ENCODE measurements at places on chromosomes 4 and X.

DNA sequence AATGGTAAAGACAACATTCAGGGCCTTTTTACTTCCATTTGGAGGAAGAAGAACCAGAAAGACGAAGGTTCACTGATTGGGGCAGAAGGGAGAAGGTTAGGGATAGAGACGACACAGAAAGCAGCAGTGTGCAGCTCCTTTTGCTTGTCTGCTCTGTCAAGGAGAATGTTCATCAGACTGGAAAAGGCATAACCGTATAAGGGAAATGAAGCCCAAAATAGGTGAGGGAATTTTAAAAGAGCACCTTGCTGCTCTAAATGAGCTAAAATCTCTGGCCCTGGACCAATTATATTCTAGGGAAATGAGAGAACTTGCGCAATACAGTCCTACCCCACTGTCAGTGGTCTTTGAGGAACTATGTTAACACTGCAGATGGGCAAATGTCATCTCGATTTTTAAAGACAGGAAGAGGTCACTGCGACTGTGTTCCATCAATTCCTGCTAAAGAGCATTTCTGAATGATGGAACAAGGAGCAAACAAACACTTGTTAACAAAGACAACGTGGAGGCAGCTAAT is 909.8 kb upstream of the FTHL17 start:
- DNase-seq: no peak

- DNase-seq: no peak
These were observed 786 bp upstream of the ZFX start for GRCh38 chrX:24148535-24149350.

- DNase-seq: no peak
These were observed 66.0 kb downstream of the UBE2K start for GRCh38 chr4:39763714-39764572.

GRCh38 chrX:123422875-123423274 is 238.8 kb downstream of the GRIA3 start:
- peak; percentile 25 for DNase-seq

DNA sequence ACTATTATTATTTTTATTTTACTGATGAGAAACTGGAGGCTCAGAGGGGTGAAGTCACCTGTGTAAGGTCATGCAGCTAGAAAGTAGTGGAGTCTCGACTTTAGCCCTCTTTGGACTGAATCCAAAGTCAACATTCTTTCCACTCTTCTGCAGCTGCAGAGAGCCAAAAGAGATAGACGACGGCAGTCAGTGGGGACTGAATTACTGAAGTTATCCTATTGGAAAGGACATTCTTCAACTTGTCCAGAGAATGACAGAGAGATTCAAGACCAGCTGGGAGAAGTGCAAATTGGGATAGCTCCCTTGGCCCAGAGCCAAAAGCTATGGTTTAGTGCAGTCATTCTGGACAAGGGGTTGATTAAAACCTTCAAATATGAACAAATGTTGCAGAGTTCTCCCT is 42.5 kb downstream of the VGLL1 start:
- no peak for DNase-seq

DNA sequence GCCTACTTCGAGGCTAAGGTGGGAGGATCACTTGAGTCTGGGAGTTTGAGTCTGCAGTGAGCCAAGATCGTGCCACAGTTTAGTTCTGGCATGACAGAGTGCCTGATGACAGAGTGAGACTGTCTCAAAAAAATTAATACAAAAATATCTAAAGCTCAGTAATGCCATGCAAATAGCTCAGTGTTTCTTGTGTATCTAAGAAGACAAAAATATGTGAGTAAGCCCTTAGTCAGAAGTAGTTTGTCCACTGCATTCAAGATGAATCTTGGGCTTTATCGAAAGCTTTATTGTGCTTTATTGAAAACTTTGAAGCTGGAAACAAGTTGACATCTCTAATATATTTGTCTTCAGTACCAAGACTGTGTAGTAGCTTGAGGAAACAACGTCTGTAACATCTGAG is 115.9 kb downstream of the GPAT3 start:
- DNase-seq: no peak

GRCh38 chr4:24094726-24095125 is 204.9 kb upstream of the PPARGC1A start:
- DNase-seq: no peak

GRCh38 chr4:176525576-176525975 is 205.8 kb downstream of the SPCS3 start:
- DNase-seq: no peak

- DNase-seq: no peak
These were observed 86.3 kb downstream of the GPRIN3 start for GRCh38 chr4:89221167-89221867.

DNA sequence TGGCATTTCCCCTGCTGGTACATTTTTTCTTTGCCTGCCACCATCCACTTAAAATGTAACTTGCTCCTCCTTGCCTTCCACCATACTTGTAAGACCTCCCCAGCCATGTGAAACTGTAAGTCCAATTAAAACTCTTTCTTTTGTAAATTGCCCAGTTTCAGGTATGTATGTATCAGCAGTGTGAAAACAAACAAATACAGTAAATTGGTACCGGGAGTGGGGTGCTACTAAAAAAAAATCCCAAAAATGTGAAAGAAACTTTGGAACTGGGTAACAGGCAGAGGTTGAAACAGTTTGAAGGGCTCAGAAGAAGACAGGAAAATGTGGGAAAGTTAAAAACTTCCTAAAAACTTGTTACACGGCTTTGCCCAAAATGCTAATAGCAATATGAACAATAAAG is 16.3 kb downstream of the ARHGEF9 start:
- DNase-seq: no peak

DNA sequence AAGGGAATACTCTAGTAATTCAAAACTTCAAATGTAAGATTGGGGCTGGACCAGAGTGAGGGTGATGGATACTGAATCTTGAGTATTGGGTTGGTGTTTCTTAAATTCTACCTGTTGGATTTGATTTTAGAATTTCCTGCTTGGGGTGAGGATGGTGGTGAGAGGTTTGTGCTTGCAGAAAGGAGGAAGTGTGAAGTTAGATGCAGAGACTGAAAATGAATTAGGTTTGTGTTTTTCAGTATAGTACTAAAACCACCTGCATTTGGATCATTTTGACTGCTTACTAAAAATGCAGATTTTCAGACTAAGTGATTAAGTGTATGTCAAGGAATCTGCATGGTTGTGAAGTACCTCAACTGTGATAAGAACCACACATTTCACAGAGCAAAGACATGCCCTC is 131.5 kb upstream of the CENPE start:
- DNase-seq: no peak

GRCh38 chr4:163343604-163344146 is at the start of gene NPY5R:
Gene NPY5R, plus strand, starts transcription at chr4:163343892. Its CDS starts 6,382 bp downstream, at chr4:163350274.
- no peak for DNase-seq

DNA sequence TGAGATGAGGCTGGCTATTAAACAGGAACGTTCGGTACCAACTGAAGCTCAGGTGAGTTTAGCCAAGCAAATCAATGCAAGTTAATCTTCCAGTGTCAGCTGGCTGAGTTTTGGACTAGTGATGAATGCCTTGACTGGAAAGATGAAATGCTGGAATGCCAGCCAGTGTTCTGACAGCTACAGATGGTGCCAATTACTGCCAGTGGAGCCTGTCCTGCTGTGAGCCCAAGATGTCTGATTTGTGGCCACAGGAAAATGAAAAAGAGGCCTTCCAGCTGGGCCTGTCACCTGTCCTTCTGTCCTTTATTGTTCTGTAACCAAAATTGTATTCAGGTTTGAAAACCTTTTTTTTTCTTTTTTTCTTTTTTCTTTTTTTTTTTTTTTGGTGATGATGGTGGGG is 223.1 kb downstream of the AFF2 start:
- no peak for DNase-seq

DNA sequence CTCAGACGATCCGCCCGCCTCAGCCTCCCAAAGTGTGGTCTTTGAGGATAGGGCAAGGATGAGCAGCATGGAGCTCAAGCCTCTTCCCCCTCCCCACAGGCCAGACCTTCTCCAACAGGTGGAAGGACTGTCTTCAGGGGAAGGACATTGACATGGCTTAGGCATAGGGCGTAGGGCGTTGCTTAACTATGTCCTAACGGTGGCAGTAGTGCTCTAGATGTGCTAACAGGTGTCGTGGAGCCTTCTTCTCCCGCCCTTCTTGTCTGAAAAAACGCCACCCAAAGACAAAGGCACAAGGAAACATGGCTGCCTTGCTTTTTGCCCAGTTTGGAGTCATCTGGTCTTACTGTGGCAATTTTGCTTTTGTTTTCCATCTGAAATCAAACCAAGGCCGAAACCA is 219.8 kb downstream of the OR13H1 start:
- no peak for DNase-seq

DNA sequence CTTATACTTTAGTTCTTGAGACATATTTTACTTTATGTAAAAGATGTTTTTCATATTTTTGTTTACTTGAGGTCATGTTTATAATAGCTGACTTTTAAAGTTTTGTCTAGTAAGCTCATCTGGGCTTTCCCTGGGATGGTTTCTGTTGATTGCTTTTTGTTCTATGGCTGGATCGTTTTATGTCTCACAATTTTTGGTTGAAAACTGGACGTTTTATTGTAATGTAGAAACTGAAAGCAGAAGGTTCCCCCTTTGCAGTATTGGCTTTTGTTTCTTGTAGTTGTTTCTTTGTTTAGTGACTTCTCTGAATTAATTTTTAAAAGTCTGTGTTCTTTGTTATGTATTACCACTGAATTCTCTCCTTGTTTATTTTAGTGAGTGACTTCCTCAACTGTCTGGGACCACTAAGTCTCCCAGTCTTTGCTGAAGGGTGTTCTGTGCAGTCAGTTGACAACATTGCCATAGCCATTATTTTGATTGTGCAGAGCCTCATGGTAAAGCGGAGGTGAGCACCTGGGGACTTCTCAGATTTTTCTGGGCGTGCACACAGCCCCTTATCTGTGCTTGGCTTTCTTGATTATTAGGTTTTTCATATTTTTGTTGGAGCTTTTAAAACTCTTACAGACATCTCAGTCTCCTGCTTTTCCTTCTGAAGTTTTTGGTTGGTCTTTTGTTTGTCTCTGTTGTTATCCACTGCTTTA is 31.0 kb downstream of the KDM6A start:
- no peak for DNase-seq

GRCh38 chr4:183099537-183100297 is 660 bp downstream of the WWC2 start:
- peak; percentile 70 for DNase-seq

DNA sequence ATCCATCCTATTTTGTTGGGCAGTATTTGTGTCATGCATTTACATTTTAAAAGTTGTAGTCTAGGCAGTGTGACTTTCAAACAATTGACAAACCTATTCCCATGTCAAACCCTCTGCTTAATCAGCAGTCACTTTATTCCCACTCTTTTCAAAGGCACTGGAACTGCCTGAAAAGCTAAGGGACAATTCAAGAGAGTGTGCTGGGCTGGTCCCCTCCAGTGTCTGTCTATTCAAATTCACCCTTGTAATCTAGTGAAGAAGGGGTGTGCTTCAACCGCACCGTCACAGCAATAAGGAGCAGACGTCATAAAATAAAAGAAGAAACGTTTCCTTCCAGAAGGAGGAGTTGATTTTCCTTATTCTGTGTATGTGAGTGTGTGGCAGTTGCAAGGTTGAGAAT is 197.0 kb upstream of the MAD2L1 start:
- no peak for DNase-seq

- no peak for DNase-seq
These were observed 365.0 kb downstream of the PPP3CA start for GRCh38 chr4:100982345-100982744.

GRCh38 chrX:154840856-154841255 is 6.4 kb upstream of the SMIM9 start:
- DNase-seq: peak; percentile 46

GRCh38 chrX:119501511-119502148 is 33.4 kb downstream of the SLC25A5 start:
- DNase-seq: no peak

GRCh38 chrX:68588602-68589371 is 58.7 kb upstream of the STARD8 start:
- DNase-seq: no peak

GRCh38 chr4:90727938-90728337 is 600.7 kb downstream of the CCSER1 start:
- no peak for DNase-seq

DNA sequence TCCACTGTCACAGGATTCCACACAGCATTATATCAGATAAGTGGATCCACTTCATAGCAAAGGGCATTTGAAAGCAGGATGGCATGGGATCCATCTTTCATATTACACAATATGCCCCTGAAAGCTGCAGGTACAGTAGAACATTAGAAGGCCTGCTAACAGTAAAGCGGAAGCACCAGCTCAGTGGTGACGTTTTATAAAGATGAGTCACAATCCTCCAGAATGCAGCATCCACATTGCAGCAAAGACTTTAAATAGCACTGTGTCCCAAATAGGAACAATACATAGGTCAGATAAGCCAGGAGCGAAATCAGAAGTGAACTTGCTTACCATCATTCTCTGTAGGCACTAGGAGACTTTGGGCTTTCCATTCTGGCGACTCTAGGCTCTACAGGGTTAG is 609.5 kb upstream of the FAT1 start:
- no peak for DNase-seq

GRCh38 chr4:110104661-110105060 is 93.8 kb downstream of the ELOVL6 start:
- no peak for DNase-seq

DNA sequence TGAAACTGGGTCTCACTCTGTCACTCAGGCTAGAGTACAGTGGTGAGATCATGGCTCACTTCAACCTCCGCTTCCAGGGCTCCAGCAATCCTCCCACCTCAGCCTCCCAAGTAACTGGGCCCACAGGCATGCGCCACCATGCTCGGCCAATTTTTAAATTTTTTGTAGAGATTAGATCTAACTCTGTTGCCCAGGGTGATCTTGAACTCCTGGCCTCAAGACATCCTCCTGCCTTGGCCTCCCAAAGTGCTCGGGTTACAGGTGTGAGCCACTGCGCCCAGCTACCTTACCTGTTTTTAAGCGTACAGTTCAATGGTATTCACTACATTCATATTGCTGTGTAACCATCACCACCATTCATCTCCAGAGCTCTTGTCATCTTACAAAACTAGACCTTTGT is 41.5 kb downstream of the ING2 start:
- no peak for DNase-seq

GRCh38 chr4:24888475-24889344 is 24.1 kb downstream of the CCDC149 start:
- DNase-seq: no peak

DNA sequence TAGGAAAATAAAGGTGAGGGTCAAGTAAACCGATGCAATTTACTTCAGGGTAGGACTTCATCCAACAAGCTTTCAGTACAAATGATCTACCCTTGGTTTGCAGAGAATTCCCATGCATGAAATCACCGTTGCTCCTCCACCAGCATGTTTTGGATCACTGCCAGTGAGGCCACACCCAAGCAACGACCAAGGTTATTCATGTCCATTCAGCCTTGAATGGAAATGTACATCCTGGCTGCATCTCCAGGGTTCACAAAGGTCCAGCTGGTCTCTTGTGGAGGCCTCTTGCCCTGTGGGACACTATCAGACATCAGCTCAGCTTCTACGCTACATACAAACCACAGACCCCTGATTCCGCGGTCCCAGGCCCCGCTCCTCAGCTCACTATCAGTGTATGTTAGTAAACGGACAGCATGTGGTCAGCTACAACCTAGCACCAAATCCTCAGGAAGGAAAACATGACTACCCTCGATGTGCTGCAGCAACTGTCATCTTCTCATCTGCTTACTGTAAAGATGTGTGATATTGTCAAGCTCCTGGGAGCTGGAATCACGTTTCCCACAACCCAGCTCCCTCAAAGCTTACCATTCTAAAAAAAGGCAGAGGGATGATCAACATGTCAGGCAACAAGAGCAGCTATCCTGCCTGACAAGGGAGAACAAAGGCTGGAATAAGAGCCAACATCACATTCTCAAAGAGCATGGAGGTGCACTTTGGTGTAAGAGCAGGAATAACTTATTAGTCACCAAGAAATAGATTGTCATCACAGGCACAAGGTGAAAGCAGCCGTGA is 4.9 kb downstream of the LYAR start:
- DNase-seq: no peak

All from D341Med (cell line).